Melanocyte of skin (primary cell): ENCODE measurements at places on chromosomes 16 and 17. TPM values are rescaled to one million over a fixed set of nuclear protein-coding genes. Genes with fewer than 3 reads are reported as not detected.

Gene AURKB
- 44.6 and 88.6 TPM in 2 replicates for total RNA-seq

Gene NUDT7
- total RNA-seq: 3.8 and 7.6 TPM in 2 replicates

Gene GRN
- 223 and 350 TPM in 2 replicates for total RNA-seq

Gene COASY
- 17.4 and 19.6 TPM in 2 replicates for total RNA-seq

Gene HYDIN
- total RNA-seq: 1.7 and 2.2 TPM in 2 replicates

Gene ABCC11
- 0.34 TPM in 1 of 2 replicates, not detected in the other for total RNA-seq

Gene MEIOC
- 0.33 and 0.77 TPM in 2 replicates for total RNA-seq

Gene CD19
- not detected in 2 replicates for total RNA-seq

Gene LPCAT2
- 41.6 and 64.3 TPM in 2 replicates for total RNA-seq

Gene TMEM219
- 86.4 and 93.4 TPM in 2 replicates for total RNA-seq

Gene KRT39
- total RNA-seq: not detected in 2 replicates

Gene MYCBPAP
- 0.15 TPM in 1 of 2 replicates, not detected in the other for total RNA-seq

Gene PRKCB
- total RNA-seq: 5.3 and 18.7 TPM in 2 replicates

Gene MRPL58
- total RNA-seq: 25.4 and 29.3 TPM in 2 replicates

Gene MT1M
- 4.1 and 6.9 TPM in 2 replicates for total RNA-seq

Gene MMP28
- not detected in 2 replicates for total RNA-seq

Gene ABI3
- total RNA-seq: not detected in 2 replicates
